Substantia nigra (tissue), 51 donors: ENCODE measurements at places on chromosomes 1 and 21.

GRCh38 chr1:18707696-18708257 lies 77.1 kb downstream of the PAX7 start:
- no peak for DNase-seq

DNA sequence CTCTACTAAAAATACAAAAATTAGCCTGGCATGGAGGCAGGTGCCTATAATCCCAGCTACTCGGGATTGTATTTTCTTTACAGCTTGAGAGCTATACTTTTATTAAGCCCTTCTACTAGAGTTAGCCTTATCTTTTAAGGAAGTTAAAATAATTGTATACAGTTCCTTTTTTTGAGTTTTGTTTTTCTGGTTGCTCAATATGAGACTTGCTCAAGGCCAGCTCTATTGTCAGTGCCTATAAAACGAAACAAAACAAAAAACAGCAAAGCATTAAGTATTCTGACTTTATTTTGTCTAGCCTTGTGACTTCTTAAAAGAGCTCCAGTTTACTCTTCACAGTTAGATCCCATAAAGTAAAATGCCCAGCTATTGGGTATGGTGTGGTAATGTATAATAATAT lies 17.2 kb downstream of the PKN2 start:
- DNase-seq, result no peak

DNA sequence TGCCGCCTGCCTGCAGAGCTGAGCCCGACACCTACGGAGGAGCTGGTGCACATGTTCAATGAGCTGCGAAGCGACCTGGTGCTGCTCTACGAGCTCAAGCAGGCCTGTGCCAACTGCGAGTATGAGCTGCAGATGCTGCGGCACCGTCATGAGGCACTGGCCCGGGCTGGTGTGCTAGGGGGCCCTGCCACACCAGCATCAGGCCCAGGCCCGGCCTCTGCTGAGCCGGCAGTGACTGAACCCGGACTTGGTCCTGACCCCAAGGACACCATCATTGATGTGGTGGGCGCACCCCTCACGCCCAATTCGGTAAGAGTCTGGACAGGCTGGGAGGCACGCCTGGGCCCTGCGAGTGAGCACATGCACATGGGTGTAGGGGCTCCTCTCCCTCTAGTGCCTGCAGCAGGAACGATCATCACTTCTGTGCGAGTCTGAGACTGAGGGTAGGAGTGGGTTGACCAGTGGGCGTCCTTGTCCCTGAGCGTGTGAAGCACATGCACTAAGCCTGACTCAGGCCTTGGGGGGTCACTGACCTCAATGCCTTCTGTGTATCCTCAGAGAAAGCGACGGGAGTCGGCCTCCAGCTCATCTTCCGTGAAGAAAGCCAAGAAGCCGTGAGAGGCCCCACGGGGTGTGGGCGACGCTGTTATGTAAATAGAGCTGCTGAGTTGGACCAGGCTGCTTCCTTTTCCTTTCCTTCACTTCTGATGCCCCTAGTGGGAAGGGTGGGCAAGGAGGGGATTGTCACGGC lies 6.9 kb downstream of the DMAP1 start:
- no peak for DNase-seq

DNA sequence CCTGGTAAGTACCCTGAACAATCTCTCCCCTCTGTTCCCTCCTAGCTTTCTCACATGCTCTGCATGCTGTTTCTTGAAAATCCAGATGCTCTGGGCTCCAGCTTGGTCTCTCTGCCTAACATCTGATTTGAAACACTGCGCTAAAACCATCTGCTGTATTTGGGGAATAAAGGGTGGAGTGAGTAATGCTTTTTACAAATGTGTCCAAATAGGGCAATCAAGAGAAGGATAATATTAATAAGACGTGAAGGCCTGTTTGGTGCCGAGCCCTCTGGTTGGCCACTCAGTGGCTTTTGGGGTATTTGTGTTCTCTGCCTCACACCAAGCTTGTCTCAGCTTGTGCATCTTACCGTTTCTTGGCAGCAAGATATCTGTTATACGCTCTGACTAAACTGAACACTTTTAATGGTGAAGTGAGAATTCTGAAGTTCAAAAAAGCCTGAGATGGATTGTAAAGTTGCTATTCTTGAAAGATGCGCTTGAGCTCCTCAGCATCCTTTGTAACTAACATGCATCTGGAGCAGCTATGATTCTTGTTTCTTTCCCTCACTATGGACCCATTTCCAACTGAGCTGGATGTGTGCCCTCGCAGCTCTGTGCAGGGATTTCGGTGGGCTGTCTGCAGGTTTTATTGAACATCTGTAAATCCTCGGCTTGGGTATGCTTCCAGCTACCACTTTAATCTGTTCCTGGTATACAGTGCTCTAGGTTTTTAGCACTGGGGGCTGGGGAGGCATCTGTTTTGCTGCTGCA lies 269.4 kb downstream of the RWDD3 start:
- no peak for DNase-seq

DNA sequence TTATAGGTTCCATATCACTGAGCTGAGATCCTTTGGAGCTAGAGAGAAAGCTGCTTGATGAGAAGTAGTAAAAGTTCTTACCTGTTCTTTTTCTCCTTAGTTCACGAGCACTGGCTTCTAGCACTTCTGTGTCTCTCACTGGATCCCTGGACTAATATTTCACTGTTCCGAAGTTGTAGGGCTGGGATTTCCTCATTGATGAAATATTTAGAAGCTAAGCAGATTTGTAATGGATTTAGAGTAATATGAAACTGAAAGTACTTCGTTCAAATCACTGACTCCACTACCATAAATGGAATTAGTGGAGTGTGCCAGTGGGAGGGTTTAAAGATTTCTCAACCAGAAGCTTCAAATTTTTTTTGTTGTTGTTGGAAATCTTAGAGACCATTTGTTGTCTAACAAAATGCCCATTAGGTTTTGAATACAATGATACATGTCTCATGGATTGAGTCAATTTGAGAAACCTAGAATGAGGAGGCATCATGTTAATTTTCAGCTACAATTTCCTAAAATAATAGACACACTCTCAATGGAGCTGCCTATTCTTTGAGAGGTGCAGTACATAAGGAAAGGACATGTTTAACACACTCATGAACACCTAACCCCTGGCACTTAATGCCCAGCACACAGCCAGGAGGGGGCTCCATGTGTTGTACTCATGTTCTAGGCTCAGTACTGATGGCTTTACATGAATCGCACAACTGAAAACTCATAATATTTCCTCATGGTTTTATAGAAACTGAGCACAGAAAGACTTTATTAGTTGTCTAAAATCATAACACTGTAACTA lies at the start of gene GBP1:
Gene GBP1, minus strand, starts transcription at position 130 of the 790 bp plus-strand sequence. CDS start 1,974 bp downstream, outside the sequence.
- DNase-seq, result no peak
